ENCODE measurements at places on chromosomes 1 and 21.

DNA sequence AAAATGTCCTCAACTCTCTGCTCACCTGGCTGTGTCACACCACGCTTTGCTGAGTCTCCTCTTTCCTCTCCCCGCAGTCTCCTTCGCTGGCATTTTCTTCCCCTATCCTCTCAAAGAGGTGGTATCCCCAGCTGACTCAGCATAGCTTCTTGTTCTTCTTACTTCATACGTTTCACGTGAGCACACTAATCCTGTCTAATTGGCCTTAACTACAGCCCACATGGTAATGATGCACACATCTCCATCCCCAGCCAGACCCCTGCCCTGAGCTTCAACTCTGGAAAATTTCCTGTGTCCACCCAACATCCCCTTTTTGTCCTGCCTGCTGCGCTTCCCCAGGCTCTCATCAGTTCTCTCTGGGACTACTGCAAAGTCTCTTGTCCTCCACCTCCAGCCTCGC, 169.8 kb downstream of the TTLL7 start:
- DNase-seq: no peak

- no peak for DNase-seq
These were observed 8.9 kb downstream of the EPHA10 start for GRCh38 chr1:37755951-37756560.

- DNase-seq: no peak
These were observed 104.3 kb downstream of the NPHP4 start for GRCh38 chr1:5887971-5888361.

- no peak for DNase-seq
These were observed 411.2 kb upstream of the USP24 start for GRCh38 chr1:55626326-55626725.

GRCh38 chr1:107821340-107821739, 143.6 kb downstream of the VAV3 start:
- peak; percentile 2 for DNase-seq

GRCh38 chr1:82121421-82121820, 320.7 kb downstream of the ADGRL2 start:
- no peak for DNase-seq

- DNase-seq: peak; percentile 27
These were observed 38.0 kb upstream of the SERBP1 start for GRCh38 chr1:67468066-67468718.

DNA sequence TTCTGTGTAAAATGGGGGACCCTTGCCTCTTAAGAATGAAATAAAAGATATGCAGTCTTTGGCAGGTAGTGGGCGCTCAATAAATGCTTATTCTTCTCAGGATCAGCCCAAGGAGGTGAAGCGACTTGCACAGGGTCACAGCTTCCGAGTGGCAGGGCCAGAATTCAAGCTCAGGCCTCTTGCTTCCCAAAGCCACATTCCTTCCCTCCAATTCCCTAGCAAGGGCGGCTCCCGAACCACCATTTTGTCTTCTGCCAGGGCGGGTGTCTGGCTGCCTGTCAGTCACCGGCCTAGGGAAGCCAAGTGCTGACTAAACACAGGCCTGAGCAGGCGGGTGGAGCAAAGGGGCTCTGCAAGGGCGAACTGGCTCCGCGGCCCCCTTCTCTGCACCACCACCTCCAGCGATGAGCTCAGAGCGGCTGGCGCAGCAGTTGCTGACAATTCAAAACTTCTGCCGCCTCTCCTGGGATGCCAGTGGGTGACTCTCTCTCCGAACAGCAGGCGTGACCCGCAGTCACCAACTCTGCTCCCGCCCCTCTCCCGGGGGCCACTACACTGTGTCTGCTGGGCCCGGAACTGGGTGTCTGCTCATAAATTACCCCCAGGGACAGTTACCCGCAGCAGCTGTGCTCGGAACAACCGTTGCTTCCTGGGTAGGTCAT, 10.8 kb downstream of the GPR3 start:
- DNase-seq: peak; percentile 57

- no peak for DNase-seq
These were observed 108.6 kb downstream of the GPR52 start for GRCh38 chr1:174556392-174556791.

DNA sequence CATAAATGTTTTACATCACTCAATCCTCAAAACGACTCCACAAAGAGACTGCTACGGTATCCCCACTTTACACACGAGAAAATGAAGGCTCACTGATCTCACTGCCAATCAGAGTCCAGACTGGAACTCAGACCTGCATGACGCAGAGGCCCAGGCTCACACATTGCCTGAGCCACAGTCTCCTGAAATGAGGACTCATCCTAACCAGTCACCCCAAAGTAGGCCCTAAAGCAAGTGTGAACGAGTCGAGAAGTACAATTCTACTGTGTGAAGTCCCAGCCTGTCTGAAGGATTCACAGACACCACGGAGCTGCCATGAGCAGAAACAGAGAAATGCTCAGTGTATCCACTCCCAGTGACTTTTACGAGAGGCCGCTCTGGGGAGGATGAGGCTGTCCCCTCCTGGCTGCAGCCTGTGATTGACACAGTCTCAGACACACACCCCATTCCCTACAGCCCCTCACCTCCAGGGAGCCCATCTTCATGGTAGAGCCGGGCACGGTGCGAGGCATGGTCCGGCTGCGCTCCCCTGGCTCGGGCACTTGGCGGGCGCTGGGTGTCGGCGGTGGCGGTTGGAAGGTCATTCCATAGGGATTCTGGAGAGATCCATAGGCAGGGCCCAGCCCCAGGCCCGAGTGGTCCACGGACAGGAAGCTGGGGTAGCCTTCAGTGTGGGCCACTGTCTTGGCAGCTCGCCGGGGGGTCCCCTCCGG, 26.7 kb upstream of the COL16A1 start:
- DNase-seq: no peak

- DNase-seq: no peak
These were observed 6.7 kb upstream of the TSPEAR start for GRCh38 chr21:44718093-44718492.

GRCh38 chr1:1038694-1039093, 18.8 kb downstream of the AGRN start:
- no peak for DNase-seq

GRCh38 chr1:233367057-233367803, 39.7 kb downstream of the MAP3K21 start:
- no peak for DNase-seq

DNA sequence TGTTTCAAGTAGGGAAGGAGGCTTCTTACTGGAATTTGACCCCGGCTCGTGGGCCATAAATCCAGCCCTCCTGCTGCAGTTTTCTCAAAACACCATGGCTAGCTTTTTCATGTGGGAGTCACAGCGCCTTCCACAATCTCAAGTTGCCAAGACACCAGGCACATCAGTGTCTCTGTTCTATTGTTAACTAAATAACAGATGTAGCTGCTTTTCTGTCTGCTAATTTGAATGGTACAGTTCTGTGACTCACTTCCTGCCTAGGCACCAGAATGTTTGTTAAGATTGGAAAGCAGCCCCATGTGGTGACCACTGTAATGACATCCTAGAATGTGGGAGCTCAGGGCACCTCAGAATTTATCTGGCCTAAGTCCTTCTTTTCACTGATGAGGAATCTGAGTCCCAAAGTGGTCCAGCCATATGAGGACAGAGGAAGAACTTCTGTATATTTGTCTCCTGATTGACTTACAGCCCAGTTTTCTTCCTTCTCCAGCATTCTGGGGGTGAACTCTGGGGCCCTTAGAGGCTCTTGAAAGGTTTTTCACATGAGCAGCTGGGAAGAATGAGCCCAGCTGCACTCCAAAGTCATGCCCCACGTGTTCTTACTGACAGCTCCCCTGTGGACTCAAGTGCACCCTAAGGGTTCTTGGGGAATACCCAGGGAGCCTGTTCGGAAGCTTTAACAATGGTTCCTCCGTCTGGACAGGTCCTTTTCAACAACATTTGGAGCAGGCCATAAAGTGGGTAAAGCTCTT, 27.5 kb downstream of the TRIM45 start:
- peak; percentile 87 for DNase-seq

DNA sequence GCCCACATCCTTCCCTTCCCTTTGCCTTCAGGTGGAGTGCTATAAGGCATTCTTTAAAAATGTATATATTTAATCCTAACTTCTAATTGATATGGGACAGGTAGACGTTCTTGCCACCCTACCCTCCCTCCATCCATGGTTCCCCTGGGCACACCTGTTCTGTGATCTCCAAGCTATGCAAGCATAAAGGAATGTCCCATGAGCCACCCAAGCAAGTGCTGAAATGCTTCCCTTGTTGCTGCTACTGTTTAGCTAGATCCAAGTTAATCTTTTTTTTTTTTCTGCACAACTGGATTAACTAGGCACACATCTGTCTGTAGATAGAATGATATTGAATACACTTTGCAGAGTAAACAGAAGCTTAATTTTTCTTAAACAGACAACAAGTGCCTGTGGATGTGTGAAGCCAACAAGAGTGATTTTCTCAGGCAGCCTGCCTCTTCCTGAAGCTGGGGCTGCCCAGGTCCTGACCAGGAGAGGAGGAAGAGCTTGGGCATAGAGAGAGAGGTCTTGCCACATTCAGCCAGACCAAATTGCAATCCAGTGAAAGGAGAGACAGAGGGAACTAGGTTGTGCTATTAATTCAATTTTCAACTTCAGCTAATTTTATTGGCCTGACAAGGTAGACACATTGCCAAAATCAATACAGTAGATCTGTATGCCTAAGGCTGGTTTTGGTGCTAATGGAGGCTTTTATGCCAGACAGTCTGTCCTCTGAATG, 28.2 kb upstream of the ATP1B1 start:
- DNase-seq: no peak

DNA sequence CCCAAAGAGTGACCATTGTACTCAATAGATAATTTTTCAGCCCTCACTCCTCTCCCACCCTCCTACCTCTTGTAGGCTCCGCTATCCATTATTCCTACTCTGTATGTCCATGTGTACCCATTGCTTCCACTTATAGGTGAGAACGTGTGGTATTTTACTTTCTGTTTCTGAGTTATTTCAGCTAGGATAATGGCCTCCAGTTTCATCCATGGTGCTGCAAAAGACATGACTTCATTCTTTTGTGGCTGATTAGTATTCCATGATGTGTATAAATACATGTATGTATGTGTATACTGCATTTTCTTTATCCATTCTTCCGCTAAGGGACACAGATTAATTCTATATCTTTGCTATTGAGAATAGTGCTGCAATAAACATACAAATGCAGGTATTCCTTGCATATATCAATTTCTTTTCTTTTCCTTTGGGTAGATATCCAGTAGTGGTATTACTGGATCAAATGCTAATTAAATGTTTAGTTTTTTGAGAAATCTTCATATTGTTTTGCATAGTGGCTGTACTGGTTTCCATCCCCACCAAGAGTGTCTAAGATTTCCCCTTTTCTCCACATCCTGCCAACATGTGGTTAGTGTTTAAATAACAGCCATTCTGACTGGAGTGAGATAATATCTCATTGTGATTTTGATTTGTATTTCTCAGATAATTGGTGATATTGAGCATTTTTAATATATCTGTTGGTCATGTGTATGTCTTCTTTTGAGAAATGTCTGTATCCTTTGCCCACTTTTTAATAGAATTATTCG, 4.9 kb downstream of the LY9 start:
- DNase-seq: no peak

GRCh38 chr1:90850181-90850897, 133.2 kb upstream of the BARHL2 start:
- no peak for DNase-seq

GRCh38 chr1:54006508-54006907, 11.5 kb downstream of the LDLRAD1 start:
- DNase-seq: no peak

- no peak for DNase-seq
These were observed 3.0 kb upstream of the ATP1B1 start for GRCh38 chr1:169103480-169103893.

DNA sequence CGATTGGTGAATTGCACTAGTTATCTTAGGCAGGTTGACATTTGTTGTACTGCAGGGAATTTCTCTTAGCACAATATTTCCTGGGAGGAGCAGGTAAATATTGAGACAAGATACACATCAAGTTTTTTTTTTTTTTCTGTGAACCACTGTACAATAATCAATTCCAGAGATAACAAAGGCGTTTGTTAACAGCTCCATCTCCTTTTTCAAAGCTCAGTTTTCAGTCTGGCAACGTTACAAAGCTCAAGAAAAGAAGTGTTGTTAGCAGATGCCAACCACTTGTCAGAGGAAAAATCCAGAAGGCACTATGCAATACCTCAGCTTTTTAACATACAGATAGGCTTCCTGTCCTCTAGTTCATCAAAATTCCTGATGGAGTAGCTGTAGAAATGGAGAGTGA, 40.9 kb upstream of the DAB1 start:
- no peak for DNase-seq

DNA sequence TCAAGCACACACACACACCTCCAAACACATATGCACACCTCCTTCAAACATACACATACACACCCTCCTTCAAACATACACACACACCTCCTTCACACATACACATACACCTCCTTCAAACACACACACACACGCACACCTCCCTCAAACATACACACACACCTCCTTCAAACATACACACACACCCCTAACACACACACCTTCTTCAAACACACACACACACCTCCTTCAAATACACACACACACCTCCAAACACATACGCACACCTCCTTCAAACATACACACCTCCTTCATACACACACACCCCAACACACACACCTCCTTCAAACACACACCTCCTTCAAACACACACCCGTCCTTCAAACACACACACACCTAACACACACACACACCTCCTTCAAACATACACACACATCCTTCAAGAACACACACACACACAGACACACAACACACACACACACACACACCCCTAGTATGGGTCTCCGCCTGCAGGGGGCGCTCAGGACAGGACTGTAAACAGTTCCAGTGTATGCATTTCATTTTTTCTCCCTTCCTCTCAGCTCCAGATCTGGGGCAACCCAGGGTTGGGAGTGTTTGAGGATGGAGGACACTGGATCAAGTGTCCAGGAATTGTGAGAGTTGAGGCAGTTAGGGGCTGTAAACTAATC, 12.1 kb downstream of the LGR6 start:
- no peak for DNase-seq

DNA sequence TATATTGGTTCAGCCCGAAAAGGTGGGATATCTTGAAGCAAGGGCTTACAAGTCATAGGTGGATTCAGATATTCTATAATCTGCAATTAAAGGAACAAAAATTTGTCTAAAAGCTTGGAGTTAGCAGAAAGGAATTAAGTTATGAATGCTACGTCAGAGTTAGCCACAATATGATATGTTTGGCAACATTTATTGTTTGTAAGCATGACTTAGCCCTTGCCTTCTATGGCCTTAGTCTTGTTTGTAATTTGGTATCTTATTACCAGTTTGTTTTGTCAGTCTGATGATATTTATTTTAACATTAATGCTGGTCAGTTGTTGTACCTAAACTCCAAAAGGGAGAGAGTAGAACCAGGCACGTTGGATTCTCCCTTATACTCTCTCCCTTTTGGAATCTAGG, 43.1 kb upstream of the SUCO start:
- DNase-seq: no peak

GRCh38 chr1:67880056-67880601, 46.9 kb upstream of the GNG12 start:
- DNase-seq: peak; percentile 73

- DNase-seq: no peak
These were observed 69.0 kb downstream of the VWA5B1 start for GRCh38 chr1:20359451-20360330.

GRCh38 chr21:41112740-41113692, 54.9 kb upstream of the BACE2 start:
- peak; percentile 55 for DNase-seq

GRCh38 chr1:206510371-206510770, 3.0 kb downstream of the RASSF5 start:
- DNase-seq: no peak

- DNase-seq: no peak
These were observed 231.3 kb downstream of the C1orf94 start for GRCh38 chr1:34408011-34408410.

- DNase-seq: no peak
These were observed 14.3 kb upstream of the SLC5A9 start for GRCh38 chr1:48208251-48208650.

- peak; percentile 59 for DNase-seq
These were observed 252.9 kb downstream of the KCNT2 start for GRCh38 chr1:196355206-196355786.

Data from ELR (cell line).